Activated CD4-positive, alpha-beta T cell treated with anti-CD3 and anti-CD28 coated beads for 24 hours (primary cell): ENCODE measurements at places on chromosomes 3 and 15.

GRCh38 chr3:66989860-66990696, 8.0 kb upstream of the KBTBD8 start:
- DNase-seq: no peak

DNA sequence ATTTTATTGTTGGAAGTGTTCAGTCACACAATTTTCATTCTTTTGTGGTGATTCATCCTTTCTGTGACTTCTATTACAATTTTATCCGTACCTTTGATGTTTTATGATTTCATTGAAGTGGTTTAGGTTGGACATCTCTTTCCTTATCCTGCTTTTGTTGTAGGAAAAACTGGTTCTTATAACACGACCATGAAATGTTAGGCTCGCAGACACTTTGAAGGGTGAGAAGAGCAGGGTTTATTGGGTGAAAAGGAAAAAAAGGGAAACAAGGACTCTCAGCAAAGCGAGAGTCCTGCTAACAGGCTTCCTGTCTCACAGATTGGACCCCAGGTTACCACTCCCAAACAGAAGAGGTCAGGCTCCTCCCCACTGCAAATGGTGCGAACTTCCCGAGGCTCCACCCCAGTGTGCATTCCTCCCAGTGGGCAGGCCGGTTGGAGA, 257.4 kb downstream of the STXBP5L start:
- DNase-seq: no peak

GRCh38 chr3:181488536-181488935, 223.2 kb upstream of the SOX2 start:
- no peak for DNase-seq

GRCh38 chr3:134055661-134056060, 25.9 kb upstream of the SLCO2A1 start:
- DNase-seq: no peak

- no peak for DNase-seq
These were observed 46.2 kb upstream of the VILL start for GRCh38 chr3:37944391-37944842.

GRCh38 chr3:42166214-42166613, 75.1 kb downstream of the TRAK1 start:
- no peak for DNase-seq

- DNase-seq: no peak
These were observed 22.1 kb downstream of the PARL start for GRCh38 chr3:183862610-183863009.

- no peak for DNase-seq
These were observed 171.0 kb downstream of the FNDC3B start for GRCh38 chr3:172210355-172210754.

- DNase-seq: no peak
These were observed 23.8 kb downstream of the MEIS2 start for GRCh38 chr15:37076543-37076942.

GRCh38 chr15:38662033-38662802, 97.6 kb upstream of the RASGRP1 start:
- DNase-seq: no peak

DNA sequence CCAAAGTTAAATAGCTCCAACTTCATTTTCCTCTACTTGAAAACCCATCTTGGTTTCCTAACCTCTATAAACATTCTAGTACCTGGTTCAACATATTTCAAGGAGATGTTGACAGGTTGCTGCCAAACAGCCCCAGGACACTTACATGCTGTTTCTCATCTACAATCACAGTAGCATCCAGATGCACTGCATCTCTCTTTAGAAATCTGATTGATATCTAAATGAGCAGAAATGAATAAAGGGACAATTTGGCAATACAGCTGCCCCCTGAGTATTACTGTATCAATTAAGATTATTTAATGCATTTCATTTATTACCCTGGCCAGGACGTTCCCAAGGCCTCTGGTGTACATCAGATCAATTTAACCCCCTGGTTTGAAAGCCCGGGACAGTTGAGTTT, 74.0 kb downstream of the SSR3 start:
- no peak for DNase-seq

DNA sequence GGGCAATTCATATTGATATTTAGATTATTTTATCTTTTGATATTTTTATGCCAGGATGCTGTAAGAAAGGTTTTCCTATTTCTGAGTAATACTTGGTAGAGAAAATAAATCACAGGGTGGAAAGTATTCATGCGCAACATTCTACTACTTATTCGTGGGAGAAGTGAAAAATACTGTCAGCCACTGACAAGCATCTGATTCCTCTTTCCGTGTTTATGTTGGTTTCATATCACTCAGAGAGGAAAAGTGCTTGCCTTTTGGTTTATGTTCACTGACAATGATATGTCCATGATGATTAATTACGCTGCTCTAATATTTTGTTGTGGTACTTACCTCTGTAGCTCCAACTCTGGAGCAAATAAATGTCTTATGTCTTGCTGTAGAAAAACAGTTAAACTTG, 429.4 kb downstream of the EDEM1 start:
- DNase-seq: no peak

GRCh38 chr3:66261355-66261754, 40.6 kb downstream of the SLC25A26 start:
- DNase-seq: no peak

- DNase-seq: no peak
These were observed 56.6 kb downstream of the TP53BP1 start for GRCh38 chr15:43436395-43436794.

DNA sequence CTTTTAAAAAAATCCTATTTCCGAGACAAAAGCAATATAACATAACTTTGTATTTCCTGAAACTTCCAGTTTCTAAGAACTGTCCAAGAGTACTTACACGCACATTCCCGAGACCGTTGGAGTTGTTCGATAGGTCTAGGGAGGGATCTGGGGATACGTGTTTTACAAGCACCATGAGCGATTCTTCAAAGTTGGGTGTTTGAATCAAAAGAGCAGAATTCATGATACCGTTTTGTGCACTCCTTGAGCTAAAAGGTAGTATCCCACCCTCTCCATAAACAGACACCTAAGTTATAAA, 700 bp upstream of the EDEM1 start:
- no peak for DNase-seq

DNA sequence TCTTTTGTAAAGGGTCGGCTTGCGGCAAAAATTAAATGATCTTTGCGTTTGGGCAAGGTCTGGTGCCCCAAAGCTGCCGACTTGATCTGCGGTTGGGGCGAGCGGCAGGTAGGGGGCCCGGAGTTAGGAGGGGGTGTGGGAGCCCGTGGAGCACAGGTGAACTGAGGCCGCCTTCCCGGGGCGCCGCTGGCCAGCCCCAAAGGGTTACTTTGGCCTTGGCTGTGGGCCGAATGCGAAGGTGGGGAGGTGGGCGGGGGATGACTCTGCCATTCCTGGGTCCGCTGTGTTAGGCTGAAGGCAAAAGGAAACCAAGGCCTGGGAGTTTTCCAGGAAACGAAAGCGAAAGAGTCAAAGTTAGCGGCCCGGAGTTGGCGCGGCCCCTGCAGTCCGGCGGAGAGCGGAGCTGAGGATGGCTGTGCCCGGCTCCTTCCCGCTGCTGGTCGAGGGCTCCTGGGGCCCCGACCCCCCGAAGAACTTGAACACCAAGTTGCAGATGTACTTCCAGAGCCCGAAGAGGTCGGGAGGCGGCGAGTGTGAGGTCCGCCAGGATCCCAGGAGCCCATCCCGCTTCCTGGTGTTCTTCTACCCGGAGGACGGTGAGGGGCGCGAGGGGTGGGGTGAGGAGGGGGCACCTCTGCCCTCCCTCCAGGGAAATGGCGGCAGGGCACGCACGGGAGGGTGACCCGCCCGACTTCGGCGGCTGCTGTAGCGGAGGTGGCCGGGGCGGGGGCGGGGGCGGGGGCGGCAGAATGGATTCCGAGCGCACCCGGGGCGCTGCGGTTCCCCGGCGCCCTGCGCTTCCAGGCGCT, at the start of gene PARP14:
TSS of gene PARP14 (plus strand) at position 365 of the 809 bp plus-strand sequence. CDS start at position 410, 45 bp downstream.
- peak; percentile 41 for DNase-seq

DNA sequence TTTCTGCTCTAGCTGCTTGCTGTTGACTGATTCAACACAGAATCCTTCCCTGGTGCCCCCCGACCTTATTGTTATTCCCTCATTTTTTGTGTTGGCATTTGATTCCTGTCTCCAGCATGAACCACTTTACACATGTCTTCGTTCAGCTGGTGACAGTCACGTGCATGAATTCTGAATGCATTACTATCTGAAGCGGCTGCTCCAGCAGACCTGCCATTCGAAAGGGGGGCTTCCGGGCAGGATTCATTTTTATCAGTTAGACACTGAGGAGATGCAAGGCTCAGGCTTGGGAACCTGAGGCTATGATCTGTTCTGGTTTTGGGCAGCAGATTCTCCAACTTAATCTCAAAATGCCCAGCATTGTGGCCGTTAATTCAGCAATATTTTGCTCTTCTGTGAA, 336.2 kb downstream of the EPHB1 start:
- no peak for DNase-seq

- DNase-seq: no peak
These were observed 65.2 kb upstream of the UBE2E1 start for GRCh38 chr3:23740517-23740965.

GRCh38 chr3:37862219-37862902, 681 bp downstream of the CTDSPL start:
- DNase-seq: peak; percentile 37

GRCh38 chr3:14248849-14249523, 70.4 kb downstream of the LSM3 start:
- no peak for DNase-seq

DNA sequence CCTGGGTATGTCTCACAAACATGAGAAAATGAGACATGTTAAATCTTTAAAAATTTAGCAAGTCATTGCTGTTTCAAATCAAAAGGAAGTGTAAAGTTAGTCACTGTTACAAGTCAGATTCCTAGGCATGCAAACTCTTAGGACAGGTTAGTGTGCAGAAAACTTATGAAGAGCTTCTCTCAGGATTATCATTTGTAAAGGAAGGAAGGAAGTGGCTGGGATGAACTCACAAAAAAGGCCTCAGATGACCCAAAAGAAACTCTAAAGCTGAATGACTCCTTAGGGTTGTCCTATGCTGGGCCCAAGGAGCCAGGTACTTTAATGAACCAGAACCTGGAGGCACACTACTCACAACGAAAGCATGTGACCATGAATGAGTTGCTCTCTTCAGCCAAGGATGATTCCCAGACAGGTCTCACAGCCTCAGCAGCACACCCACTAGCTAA, 25.0 kb downstream of the MSL2 start:
- no peak for DNase-seq

DNA sequence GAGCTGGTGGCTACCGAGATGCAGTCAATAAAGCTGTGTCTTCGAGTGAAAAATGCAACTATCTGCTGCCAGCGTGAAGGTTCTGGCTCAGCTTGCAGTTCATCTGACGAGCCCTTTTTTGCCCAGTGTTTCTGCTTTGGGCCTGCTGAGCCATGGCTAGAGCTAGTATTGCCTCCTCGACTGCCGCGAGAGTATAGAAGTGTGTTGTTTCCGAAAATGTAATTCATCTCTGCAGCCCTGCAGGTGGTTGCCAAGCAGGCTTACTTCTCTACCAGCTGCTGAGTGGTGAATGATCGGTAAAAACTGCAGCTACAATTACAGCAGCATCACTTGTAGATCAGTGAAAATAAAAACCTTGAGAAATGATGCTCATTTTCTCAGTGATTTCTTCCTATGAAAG, 114.8 kb downstream of the DLG1 start:
- no peak for DNase-seq

DNA sequence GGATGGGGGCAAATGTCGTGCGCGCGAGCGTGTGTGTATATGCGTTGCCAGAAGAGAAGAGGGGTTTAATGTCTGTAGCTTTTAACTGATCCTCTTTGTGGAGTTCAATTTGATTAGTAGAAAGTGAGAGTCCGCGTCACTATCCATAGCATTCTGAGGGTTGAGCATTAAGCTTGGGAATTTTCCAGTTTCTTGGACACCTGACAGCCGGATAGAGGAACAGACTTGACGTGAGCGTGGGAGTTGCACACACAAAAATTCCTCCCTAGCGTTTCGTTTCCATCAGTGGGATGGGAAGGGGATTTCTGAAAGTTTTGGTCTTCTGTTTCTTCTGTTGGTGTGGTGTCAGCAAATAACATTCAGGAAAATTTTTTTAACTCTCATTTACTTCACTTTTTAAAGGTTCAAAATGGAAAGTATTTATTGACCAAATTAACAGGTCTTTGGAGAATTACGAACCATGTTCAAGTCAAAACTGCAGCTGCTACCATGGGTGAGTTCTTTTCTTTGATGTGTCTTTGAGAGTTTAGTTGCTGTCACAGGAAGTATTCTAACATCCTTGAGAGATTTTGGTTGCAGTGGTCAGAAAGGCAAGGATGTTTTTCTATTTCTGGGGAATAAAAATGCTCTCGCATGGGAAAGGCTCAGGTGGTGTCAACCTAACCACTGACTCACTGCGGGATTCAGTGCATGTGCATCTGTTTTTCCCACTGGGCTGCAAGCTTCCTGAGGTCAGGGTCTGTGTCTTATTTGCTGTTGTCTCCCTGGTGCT, 841 bp downstream of the POGLUT1 start:
- DNase-seq: no peak

GRCh38 chr3:59865351-59865750, 815.5 kb upstream of the CFAP20DC start:
- no peak for DNase-seq

GRCh38 chr15:94709319-94709718, 478.0 kb downstream of the MCTP2 start:
- DNase-seq: no peak

DNA sequence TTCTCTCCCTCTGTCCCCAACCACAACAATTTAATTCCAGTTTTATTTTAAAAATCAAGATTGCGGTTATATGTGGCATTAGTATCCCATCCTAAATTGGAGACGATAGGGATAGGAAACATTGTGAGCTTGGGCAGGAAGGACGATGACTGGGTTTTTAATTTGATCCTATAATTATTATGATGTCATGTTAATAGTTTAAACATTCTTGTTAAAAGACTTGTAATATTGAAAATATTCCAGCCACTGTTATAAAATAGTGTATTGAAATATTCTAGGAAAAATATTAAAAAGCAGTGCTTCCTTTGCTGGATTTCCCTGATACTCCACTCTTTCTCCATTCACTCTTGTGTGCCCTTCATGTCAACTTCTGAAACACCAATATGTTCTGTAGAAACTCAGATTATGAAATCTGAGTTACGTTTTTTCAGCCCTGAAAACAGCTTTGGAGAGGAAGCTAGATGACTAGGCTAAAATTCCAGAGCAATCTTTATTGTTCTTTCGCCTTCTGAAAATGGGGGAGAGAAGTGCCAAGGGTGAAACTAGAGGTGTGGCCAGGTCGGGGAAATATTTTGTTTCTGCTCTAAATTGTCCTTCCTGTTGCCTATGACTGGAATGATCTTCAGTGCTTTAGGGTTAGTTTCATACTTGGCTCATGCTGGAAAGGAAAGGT, 46.1 kb upstream of the MAP3K13 start:
- no peak for DNase-seq

DNA sequence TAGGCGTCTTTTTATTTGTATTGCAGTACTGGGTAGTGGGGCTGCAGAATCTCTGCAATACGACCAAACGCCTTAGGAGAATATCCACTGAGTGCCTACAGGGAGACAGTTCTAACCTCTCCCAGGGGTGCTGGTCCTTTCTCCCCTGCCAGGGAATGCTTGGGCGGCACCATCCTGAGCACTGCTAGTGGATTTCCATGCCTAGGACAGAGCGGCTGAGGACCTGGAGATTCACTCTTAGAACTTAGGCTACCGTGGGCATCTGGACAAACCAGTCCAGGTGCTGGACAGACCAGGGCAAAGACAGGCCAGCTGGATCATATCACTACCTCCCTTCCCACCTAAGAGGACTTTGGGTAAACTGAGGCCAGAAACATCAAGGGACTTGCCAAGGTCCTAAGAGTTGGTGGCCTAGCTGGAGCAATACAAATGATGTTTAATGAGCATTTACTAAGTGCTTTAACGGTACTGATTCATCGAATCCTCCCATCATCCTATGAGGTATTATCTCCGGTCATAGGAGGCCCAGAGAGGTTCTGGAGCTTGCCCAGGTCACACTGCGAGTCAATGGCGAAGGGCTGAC, 902 bp downstream of the TMEM44 start:
- DNase-seq: no peak
